ENCODE measurements at places on chromosomes 5 and 9.

DNA sequence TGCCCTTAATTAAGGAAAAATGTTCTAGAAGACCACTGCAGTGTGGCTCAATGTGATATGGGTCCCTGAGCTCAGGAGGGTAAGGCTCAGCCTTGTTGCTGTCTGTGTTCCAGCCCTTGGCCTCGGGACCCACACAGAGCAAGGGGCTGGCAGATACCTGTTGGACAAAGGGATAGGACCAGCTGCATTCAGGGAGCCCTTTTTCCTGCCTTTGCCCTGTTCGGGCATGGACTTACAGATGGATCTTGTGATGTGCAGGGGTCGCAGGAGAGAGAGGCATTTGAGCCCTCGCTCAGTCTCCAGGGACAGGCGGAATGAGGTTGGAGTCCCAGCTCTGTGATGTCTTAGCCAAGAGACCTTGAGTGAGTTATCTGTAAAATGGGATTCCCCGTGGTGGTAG, 12.1 kb upstream of the BOD1 start:
- no peak for DNase-seq

- no peak for DNase-seq
Measured at GRCh38 chr5:146068977-146069779, 36.2 kb downstream of the PLAC8L1 start.

DNA sequence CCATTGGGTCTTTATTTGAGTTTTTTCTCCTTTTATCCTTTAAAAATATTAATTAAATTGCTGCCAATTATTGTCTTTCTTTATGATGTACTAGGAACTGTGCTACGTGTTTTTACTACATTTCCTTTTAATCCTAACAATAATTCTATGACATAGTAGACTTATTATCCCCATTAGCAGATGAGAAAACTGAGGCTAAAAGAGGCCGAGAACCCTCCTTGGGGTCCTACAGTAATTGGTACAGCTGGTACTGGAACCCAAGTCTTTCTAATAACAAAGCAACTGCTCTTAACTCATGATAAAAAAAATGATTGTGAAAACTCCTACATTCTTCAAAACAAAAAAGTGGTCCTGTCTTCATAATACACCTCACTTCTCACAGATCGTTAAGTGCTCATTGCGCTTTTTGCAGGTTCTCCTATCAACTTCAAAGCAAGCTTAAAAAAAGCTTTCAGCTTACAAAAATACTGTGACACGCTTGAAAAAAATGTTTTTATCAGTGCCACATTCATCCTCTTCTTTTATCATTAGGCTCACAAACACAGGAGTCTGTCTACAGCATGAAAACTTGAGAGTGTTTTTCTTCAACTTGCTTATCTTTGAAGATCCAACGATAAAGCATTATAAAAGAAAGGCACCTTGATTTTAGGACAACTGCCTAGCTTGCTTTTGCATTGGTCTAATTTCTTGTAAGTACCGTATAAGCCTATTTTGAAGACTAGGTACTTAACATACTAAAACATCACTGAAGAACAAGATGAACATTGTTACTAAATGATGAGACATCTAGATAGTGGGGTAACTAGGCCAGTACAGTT, 32.4 kb downstream of the FYB1 start:
- no peak for DNase-seq

GRCh38 chr5:154849791-154850201, 607 bp downstream of the FAXDC2 start:
- DNase-seq, result no peak

- no peak for DNase-seq
Measured at GRCh38 chr5:135122797-135123196, 88.8 kb upstream of the PITX1 start.

DNA sequence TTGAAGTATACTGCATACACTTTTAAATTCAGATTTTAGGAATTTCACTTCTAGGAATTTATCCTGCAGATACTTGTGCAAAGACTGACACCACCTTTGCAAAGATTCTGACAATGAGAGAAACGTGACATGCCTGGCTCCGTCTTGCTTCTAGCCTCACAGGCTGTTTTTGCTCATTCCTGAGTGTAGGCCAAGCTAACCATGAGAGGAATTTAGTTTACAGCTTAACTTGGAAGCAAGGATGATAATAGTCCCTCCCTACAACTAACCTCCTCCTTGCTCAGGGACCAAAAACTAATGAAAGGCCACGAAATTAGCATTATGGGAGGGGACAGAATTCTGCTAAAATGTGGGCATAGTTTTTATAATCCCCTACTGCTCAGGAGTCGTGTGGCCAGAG, 31.1 kb downstream of the C5orf22 start:
- no peak for DNase-seq

- DNase-seq, result no peak
Measured at GRCh38 chr9:20209391-20210340, 412.6 kb downstream of the MLLT3 start.

- DNase-seq, result no peak
Measured at GRCh38 chr5:157273131-157273556, 7.2 kb downstream of the CYFIP2 start.

- DNase-seq, result no peak
Measured at GRCh38 chr5:179915406-179915935, 7.8 kb upstream of the TBC1D9B start.

DNA sequence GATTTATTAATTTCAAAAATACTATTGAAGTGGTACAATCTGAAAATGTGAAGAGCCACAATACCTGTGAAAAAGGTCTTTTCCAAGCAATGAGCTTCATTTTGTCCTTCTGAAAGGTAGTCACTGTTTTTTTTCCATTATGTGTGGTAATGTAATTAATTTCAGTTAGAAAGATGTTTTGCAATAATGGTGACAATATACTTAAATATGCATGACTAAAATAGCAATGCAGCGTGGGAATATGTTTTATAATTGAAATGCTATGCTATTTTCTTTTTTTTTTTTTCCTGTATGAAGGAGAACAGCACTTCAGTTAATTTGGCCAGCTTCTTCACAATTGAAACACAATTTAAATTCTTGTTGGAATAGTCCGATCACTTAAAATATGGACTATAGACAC, 41.9 kb downstream of the NPR3 start:
- no peak for DNase-seq

- peak; percentile 56 for DNase-seq
Measured at GRCh38 chr5:141330299-141331080, at the start of gene PCDHGA1. PCDHGA1 (plus strand) TSS chr5:141330514.

DNA sequence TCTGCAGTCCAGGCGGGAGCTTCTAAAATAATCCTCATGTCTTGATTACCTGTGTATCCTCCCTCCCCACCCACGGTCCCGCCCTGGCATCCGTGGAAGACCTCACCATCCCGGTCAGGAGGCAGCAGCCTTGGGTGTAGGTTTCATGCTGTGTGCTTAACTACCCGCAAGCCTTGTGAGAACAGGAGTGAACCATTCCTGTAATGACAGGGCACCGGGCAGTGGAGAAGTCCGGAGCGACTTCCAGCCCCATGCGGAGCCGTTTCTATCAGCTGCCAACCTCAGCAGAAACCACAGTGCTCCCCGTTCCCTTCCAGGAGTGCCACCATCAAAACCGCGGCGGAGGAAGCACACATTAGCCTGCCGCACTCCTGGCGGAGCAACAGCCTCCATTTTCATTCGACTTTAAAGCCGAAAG, 123.5 kb upstream of the LMX1B start:
- DNase-seq, result no peak

GRCh38 chr9:72394066-72394465, 29.1 kb upstream of the ZFAND5 start:
- DNase-seq, result no peak

- no peak for DNase-seq
Measured at GRCh38 chr5:97628807-97629206, 445.8 kb upstream of the RIOK2 start.

GRCh38 chr9:113651896-113652295, 188.4 kb downstream of the RGS3 start:
- DNase-seq, result no peak

GRCh38 chr9:4277531-4277991, 22.3 kb downstream of the GLIS3 start:
- peak; percentile 65 for DNase-seq

- no peak for DNase-seq
Measured at GRCh38 chr5:89081360-89081759, 198.4 kb upstream of the MEF2C start.

GRCh38 chr9:105360344-105360743, 87.5 kb upstream of the FSD1L start:
- no peak for DNase-seq

DNA sequence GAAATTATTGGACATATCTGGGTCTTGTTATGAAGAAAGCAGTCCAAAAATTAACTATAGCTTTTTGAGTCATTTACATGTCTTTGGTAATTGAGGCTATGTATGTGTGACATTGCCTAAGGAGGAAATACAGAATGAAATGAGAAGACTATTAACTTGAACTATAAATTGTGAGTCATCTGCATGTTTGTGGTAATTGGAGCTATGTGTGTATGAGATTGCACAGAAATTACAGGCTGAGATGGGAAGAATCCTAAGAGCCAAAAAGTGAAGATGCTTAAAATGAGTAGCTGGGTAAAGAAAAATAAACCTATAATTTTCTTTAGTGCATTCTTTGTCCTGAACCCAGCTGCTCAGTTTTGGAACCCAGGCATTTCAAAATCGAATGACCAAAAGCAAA, 747.6 kb upstream of the EDIL3 start:
- DNase-seq, result peak; percentile 54
